ENCODE measurements at places on chromosomes 2 and 18.

- no peak for DNase-seq
Measured at GRCh38 chr18:11943551-11943950, 35.4 kb upstream of the MPPE1 start.

DNA sequence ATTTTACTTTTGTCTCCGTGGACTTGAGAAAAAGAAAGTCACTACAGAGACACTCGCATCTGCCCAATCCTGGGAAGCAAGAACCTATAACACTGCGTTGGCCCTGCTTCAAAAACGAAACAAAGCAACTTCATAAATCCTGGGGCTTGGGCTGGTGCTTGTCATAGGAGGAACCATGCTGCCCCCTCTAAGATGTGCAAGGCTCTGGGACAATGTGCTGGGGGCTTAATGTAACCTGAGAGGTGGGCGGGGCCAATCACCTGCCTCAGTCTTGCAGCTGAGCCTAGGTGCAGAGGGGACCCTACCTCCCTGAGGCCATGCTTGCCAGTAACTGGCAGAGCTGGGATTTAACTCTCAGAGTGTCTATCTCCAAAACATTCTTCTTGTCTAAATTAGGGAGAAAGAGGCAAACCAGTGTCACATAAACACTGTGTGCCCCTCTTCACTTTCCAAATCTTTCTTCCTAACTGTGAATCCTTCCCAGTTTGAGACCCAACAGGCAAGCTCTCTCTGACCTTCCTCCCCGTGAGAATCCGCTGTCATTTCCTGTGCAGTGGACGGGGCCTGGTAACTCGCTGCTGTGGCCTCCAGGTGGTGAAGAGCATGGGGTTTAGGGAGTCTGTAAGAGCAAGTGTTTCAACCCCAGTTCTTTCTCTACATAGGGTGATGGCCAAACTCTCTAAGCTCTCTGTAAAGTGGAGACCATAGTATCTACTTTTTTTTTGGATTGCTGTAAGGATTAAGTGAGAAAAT is 115.1 kb downstream of the ACKR3 start:
- DNase-seq: no peak

- DNase-seq: no peak
Measured at GRCh38 chr2:24399434-24400206, 39.3 kb upstream of the ITSN2 start.

GRCh38 chr2:120824246-120824645 is 88.6 kb downstream of the GLI2 start:
- DNase-seq: no peak

DNA sequence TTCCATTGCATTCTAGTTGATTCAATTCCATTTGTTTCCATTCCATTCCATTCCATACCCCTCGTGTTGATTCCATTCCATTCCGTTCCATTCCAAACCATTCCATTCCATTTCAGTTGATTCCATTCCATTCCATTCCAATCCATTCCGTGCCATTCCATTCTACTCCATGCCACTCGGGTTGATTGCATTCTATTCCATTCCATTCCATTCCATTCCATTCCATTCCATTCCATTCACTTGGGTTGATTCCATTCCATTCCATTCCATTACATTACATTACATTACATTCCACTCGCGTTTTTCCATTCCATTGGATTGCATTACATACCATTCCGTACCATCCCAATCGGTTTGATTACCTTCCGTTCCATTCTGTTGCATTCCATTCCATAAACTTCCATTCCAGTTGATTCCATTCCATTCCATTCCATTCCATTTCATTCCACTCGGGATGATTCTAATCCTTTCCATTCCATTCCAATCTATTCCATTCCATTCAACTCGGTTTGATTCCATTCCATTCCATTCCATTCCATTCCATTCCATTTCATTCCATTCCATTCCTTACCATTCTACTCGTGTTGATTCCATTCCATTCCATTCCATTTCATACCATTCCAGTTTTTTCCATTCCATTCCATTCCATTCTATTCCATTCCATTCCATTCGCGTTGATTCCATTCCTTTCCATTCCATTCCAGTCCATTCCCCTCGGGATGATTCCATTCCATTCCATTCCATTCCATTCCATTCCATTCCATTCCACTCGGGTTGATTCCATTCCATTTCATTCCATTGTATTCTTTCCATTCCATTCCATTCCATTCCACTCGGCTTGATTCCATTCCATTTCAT is 1140.4 kb downstream of the RPIA start:
- no peak for DNase-seq

GRCh38 chr2:127382831-127383230 is 4.9 kb downstream of the MAP3K2 start:
- peak; percentile 7 for DNase-seq

DNA sequence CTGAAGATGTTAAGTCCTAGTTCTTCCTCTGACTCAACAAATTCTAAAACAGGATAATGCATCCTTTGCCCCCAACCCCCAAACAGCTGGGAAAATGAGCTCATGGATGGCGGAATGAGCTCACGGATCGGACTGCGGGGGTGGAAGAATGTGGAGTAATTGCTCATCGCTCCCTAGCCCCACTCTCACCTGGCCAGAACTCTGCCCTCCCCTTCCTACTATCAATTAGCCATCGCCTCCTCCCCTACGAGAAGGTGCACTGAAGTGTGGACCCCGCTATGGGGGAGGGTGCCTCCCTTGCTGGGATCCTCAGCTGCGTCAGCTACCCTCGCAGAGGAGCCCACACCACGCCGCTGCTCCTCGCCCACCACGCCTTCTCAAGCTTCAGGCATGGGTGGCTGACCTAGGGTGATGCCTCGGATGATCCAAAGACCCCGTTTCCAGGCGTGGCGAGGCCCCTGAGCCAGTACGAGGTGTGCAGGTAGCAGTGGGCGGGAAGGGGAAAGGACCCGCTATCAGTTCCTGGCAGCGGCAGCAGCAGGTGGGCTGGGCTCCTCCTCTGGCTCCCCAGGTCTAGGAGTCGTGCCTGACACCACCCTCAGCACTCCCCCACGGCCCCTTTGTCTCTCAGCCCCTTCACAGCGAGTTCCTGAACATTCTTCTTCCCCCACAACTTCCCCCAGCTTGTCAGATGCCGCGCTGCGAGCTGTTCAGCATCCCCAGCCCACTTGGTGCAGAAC is 82.1 kb upstream of the POMC start:
- DNase-seq: no peak

DNA sequence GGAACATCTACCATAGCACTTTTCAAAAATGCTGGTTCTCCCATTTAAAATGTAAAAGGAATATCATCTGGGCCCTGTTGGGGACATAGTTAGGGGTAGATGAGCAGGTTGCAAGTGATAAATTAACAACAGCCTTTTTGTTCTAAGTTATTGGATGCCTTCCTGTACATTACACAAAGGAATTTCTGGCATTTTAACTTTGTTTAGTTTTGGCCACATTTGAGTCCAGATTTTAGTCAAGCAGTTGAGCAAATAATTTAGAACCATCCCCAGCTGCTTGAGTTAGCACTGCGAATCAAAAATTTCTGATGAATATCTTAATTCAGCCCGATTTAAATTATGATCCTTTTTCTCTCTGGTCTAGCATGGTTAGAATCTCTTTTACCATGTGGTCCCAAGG is 124.4 kb downstream of the TTC27 start:
- DNase-seq: no peak

- DNase-seq: no peak
Measured at GRCh38 chr2:233761040-233761769, 1.1 kb downstream of the UGT1A1 start.

GRCh38 chr2:159108181-159108893 is 139.9 kb downstream of the TANC1 start:
- DNase-seq: no peak

GRCh38 chr2:109458512-109458911 is 155.3 kb downstream of the SEPTIN10 start:
- DNase-seq: no peak

- no peak for DNase-seq
Measured at GRCh38 chr2:160269365-160269764, 69.3 kb upstream of the ITGB6 start.

DNA sequence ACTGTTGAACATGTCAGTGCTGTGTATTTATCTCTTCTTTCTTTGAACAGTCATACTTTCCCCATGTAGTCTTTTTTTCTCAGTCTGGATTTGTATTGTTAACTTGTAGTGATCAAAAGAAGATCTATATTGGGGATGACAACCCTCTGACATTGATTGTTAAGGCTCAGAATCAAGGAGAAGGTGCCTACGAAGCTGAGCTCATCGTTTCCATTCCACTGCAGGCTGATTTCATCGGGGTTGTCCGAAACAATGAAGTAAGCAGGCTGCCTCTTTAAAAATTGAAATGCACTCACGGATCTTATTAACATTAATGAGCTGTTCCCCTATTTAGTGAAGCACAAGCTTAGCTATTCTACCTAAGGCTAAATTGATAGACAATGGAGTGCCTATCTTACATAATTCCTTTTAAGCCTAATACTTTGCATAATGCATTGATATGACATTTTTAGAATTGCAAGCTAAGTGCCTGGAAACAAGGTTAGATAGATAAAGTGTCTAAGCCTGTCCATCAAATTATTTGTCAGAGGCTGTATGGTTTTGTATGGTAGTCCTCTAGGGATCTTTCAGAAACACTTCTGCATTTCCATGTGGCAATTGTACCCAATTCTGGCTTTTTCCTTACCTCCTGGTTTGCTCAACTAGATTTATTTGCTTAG is 29.3 kb upstream of the FAM171B start:
- DNase-seq: no peak

- DNase-seq: no peak
Measured at GRCh38 chr18:28189400-28190239, 12.7 kb upstream of the CDH2 start.

Measured in midbrain (tissue), 1 donor.